ENCODE measurements at places on chromosomes 2 and 18. TPM values are rescaled to one million over a fixed set of nuclear protein-coding genes. Genes with fewer than 3 reads are reported as not detected.

The CAPN13 gene
- not detected for total RNA-seq

The SPC25 gene
- total RNA-seq: 3.7 TPM

The ZSWIM2 gene
- total RNA-seq: not detected

The OTOS gene
- total RNA-seq: not detected

The IL1RN gene
- total RNA-seq: not detected

The LINC00305 gene
- total RNA-seq: not detected

The TMEM198 gene
- 2.1 TPM for total RNA-seq

The NMUR1 gene
- 0.52 TPM for total RNA-seq

The CROCC2 gene
- total RNA-seq: under 0.01 TPM

The INPP5D gene
- total RNA-seq: 8.4 TPM

The SLC9A4 gene
- not detected for total RNA-seq

The KCNIP3 gene
- 2.1 TPM for total RNA-seq

The ZFP36L2 gene
- total RNA-seq: 14.1 TPM

The CNTNAP5 gene
- not detected for total RNA-seq

The HMSD gene
- not detected for total RNA-seq

The TUBB8B gene
- not detected for total RNA-seq

The DPYSL5 gene
- 3.7 TPM for total RNA-seq

The MEX3C gene
- total RNA-seq: 37.6 TPM

The ELOA2 gene
- total RNA-seq: not detected

The CRYGC gene
- not detected for total RNA-seq

The HJURP gene
- total RNA-seq: 3.1 TPM

The ACOXL gene
- not detected for total RNA-seq

The NOP58 gene
- 49.6 TPM for total RNA-seq

The MAPK4 gene
- 5.7 TPM for total RNA-seq

The HOXD8 gene
- 18.8 TPM for total RNA-seq

The TXNDC2 gene
- total RNA-seq: not detected

The IL1RL1 gene
- 1.0 TPM for total RNA-seq

The XDH gene
- total RNA-seq: not detected

The TMEM87B gene
- 30.3 TPM for total RNA-seq

The VSNL1 gene
- total RNA-seq: 2.1 TPM

The YPEL5 gene
- 64.7 TPM for total RNA-seq
